NCI-H2081 treated with DMSO at 0.1 percent for 48 hours (cell line): ENCODE measurements at places on chromosomes 2 and 18.
A peak's percentile ranks its signal among the peaks of the same experiment; 100 is the strongest.

- DNase-seq = no peak
Observed at GRCh38 chr2:165448406-165448805, 21.1 kb upstream of the CSRNP3 start.

DNA sequence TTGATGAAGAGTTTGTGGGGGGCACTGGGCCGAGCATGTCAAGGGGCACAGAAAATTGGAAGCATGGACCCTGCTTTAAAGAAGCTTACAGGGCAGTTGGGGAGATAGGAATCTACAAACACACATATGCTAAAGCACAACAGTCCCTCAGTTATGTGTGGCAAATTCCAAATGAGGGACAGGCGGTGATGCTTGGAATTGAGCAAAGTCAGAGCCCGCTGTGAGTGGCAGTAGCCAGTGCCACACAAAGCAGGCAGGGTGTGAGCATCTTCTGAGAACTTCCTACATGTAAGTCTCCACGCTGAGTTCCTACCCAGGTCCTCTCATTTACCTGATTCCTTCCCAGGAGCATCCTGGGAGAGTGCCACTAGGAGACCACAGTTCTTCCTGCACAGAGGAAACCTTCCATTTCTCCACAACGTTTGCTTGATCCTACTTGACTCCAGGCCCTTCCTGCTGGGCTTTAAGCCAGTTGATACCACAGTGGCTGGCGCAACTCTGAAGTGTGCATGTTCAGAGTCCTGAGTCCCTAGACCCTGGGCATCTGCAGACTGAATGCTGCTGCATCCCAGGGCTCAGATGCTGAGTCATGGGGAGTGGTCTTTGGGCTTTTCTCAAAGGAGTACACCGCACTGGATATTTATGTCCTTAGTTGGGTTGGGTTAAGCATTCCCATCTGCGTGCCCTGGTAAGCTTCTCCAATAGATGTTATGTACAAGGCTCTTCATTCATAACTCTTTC is 287.3 kb upstream of the REV1 start:
- DNase-seq = no peak

- no peak for DNase-seq
Observed at GRCh38 chr2:74843899-74844298, 10.0 kb downstream of the HK2 start.

DNA sequence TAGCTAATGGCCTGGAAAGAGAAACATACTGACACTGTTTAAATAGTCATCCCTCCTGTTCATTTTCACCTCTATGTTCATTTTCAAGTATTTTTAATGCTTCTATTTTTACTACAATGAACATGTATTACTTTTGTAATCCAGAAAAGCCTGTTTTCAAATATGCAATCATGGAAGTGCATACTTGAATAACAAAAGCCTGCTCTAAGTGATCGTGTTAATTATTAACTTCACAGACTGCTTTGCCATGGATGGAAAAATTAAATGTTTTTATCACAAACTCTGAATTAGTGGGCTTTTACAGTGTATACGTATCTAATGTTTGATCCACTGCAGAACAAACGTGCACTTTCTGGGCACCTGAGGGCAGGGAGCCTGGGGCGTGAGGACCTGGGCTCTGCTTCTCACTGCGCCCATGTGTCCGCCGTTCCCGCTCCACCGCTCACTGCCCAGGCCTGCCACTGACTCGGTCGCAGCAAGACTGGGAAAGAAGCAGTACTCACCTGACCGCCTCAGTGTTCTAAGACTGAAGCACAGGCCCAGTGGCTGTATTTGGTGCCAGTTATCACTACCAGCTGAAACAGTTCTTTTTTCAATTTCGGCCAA is 80.6 kb downstream of the UXS1 start:
- DNase-seq = no peak

- DNase-seq = no peak
Observed at GRCh38 chr2:142175813-142176338, 45.1 kb upstream of the LRP1B start.

GRCh38 chr2:169659320-169659719 is 34.9 kb downstream of the CFAP210 start:
- DNase-seq = no peak

DNA sequence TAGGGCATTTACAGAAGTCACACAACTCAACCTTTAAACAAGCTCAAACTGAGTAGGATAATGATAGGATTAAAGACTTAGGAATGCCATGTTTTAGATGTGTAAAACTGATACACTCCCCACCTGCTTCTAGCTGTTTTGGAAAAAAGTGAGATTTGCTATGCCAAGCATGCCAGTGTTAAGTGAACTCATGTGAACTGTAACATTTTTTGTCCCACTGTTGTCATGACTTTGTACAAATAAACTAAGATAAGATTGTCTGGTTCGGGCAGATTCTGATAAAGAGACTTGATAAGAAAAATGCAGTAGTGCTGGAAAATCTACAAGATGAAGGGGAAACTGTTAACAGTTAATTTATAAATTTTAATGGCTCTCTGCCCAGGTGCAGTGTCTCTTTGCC is 66.5 kb downstream of the GLS start:
- DNase-seq = no peak

- DNase-seq = no peak
Observed at GRCh38 chr18:57208047-57208446, 61.2 kb downstream of the BOD1L2 start.

- DNase-seq = no peak
Observed at GRCh38 chr2:44834656-44835055, 106.8 kb upstream of the SIX3 start.

- no peak for DNase-seq
Observed at GRCh38 chr18:74453642-74454198, 3.4 kb downstream of the DIPK1C start.

DNA sequence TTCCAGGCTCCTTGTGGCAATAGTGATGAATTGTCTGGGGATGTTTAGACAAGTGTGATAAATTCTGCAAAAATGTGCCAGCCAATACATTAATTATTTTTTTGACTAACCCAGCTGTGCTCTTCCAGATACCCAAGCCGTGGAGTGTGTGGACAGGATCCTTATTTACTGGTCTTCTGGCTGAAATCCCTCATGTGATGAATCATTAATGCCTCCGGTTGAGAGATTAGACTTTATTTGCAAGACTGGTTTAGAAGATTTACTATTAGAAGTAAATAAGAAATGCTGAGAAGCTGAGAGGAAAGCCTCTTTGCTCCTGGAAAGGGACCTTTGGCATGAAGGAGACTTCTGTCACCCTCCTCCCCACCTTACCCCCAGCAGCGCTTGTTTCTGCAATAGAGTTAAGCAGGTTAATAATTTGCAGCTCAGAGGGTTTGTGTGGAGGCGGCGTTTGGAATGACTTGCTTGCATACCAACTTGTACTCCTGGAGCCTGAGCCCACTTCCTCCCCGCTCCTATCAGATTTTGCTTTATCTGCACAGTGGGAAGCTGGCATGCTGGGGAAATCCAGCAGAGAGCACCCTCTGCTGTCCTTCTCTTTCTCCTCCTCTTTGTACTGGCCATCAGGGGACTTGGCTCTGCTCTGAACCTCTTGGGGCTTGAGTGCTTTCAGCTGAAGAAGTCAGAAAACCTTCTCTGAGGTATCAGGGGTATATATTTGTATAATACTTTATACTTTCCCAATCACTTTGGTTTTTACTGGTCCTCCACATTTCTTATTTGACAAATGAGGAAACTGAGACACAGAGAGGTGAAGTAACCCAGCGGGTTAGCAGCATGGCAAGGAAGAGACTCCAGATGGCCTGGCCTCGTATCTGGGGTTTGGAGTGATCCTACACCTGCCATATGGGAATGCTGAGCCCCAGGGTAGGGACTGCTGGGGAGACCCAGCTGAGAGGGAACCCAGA is 16.3 kb downstream of the SLC3A1 start:
- DNase-seq = no peak

GRCh38 chr2:200962811-200963123 is 693 bp downstream of the ORC2 start:
- DNase-seq = no peak

GRCh38 chr2:55418512-55419232 is 984 bp downstream of the CCDC88A start:
- DNase-seq = no peak

GRCh38 chr2:105450471-105450870 is 51.6 kb upstream of the FHL2 start:
- DNase-seq = no peak

DNA sequence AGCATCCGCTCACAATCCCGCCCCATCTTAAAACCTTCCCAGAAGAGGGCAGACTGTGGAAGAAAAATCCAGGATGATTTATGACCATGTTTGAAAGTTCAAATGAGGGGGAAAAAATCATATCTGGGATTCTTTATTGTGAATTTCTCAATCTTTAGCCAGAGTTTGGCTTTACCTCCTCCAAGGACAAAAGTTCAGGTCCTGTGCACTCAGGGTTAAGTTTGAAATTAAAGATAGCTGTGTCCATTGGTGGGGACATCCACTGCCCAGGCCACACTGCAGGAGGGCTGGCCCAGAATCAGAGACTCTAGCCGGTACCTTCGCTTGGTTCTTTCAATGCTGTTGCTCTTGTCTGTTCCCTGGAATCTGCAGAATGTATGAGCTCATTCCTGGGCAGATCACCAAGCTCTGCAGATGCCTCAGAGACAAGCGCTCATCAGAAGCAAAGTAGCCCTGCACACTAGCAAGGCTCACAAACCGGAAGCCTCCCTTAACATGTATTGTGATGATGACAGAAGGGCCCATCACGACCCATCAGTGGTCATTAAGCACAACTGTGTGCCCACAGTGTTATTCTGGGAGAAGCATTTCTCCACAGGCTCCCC is 375.3 kb upstream of the KLHL29 start:
- DNase-seq = no peak

DNA sequence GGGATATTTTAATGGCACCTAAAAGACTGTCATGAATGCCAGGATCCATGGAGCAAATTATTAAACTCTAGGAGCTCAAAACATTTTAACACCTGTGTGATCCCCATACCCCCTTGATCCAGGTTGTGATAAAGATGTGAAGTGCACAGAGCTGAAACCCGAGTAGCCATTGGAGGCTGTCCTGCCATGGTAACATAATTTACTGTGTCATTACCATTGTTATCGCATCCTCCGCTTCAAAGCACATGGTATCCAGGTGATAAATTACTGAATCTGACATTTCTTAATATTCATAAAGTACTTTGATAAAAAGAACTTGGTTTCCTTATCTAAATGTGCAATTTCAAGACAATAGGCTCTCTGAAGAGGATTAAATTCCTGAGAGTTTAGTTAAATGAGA is 109.3 kb downstream of the CHST9 start:
- no peak for DNase-seq

GRCh38 chr18:23712445-23712844 is 23.2 kb downstream of the LAMA3 start:
- no peak for DNase-seq

DNA sequence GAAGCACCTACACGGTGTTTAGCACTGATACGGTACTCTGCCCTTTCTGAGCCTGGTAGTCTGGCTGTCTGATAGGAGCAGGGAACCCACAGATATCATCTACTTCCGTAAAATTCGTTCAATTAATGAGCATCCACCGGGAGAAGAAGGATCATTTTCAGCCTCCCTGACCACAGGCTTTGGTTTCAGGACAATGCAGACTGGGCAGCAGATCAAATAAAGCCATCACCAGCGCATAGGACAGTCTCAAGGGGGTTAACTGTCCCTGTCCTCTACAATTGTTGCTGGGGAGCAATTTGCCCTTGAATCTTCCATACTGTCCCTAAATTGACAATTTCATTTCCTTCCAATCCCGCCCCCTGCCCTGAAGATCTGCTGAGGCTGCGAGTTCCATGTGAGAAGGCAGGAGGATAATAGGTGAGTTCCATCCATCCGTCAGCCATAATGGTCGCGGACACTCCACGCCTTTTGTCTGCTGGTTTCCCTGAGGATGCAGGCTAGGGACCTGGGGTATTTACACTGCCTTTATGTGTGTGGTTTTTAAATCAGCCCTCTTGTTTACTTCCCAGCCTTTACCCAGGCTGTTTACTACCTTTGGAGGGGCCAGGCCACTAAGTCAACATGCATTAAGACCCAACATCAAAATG is 110.0 kb downstream of the MYCN start:
- no peak for DNase-seq

DNA sequence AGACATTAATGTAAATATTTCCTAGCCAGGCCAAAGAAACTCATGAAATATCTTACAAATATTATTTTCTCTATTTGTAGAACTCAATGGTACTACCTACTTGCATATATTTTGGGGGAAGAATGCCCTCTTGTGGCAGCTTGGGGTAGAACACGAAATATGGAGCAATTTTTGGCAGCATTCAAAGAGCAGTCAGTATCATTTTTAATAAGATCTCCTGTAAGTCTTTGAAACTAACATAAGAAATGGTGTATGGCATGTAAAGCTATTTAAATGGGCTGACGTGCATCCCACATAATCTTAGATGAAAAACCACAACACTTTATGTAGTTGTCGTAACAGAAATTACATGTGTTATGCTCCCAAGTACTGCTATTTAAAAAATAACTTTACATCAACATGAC is 62.3 kb upstream of the CCDC195 start:
- no peak for DNase-seq

GRCh38 chr2:159976527-159977160 is 85.8 kb downstream of the PLA2R1 start:
- DNase-seq = no peak

DNA sequence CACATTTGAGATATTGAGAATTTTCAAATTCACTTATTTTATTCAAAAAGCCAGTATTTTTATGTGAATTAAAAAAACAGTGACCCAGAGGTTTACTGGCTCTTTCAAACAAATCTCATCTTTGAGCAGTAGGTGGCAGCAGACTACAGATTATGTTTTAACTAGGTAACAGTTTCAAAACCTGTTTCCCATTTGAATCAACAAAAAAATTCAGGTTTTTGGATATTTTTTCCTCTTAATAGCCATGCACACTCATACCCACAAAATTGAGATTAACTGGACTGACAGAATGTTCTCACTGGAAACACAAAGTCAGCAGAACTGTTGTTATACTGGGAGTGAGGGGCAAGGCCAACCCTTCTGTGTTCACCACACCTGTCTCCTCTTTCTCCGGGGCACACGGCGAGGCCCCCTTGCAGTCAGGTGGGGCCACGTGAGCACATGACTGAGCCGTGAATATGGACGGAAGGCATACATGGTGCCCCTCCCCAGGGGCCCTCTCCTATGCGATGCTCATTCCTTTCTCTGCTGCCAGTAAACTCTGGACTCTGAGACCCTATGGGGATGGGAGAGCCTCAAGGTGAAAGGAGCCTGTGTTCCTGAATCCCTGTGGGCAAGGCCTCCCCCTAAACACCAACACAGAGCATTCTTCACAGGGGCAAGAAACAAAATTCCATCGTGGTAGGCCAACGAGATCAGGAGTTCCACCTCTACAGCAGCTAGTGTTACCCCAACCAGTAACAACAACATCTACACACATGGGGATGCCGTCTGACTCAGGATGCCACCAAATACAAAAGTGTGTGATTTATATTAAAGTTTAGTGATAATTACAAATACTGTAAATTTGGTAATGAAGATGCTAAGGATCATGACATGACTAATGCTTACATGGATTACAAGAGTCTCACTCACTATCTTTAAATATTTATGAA is 80.4 kb downstream of the LPIN2 start:
- DNase-seq = peak; percentile 9
